ENCODE measurements at places on chromosomes 7 and 10. TPM values are rescaled to one million over a fixed set of nuclear protein-coding genes. Genes with fewer than 3 reads are reported as not detected.

- DNase-seq = no peak
Measured at GRCh38 chr7:36972140-36972518, 247.8 kb upstream of the AOAH start.

- DNase-seq = peak; percentile 86
Measured at GRCh38 chr7:47327698-47328391, 254.1 kb downstream of the TNS3 start.

DNA sequence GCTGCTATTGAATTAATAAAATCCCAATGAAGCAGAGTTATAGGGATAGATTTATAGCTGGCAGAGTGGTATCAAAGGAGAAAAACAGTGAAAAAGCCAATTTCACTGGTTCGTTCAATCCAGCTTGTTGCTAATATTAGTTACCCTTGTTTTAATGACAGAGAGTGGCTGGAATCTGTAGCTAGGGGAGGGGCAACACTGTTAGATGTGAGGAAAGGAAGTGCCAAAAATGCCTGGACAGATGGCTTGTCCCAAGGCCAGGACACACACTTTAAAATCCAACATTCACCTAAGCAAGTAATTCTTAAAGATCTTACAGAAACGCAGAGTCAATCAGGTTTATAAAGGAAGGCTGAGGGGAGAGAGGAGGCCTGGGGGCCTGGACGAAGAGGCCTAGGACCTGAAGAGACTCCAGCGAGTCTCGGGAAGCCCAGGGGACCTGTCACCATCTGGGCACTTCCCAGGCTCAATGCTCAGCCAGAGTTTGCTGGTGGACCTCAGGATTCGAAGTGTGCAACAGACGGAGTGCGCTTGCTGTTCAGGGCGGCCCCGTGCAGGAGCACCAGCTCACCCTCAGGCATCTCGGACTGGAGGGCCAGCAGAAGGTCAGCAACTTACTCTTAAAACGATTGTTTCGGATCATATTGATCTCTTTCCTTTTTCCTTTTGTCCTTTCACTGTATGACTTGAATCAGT lies 36.7 kb downstream of the TMEM248 start:
- no peak for DNase-seq

Gene SLC18A2
- total RNA-seq = not detected

Gene ZKSCAN1
- 13.4 TPM for total RNA-seq

- no peak for DNase-seq
Measured at GRCh38 chr10:13483073-13483472, 45.7 kb downstream of the BEND7 start.

GRCh38 chr10:5466451-5467206 lies 32.7 kb downstream of the CALML5 start:
- peak; percentile 31 for DNase-seq

DNA sequence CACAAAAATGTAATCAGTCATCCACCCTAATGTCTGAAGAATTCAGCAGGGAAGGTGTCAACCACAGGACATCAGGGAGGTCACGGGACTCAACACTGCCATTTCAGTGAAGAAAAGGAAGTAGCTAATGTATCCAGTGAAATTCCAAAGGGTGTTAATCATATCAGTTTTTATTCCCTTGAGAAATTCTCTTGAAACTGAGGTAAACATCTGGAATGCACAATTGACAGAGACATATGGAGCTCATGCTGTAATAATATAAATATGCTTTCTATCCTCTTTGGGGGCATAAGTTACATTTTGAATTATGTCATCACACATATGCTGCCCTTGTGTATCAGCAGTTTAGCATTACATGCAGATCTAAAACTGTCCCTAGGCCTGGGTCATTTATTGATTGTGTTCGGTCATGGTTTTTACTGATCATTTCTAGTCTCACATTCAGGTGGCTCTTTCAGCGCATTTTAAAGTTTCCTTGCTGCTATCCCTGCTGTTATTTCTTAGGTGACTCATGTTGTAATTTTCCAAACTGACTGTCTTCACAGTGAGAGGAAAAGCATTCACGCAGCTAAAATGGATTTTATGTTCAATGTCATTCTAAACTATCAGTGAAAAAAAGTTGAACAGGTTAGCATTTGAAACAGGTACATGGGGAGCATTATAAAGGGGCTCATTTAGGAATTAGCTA lies 273.9 kb downstream of the TSPAN12 start:
- peak; percentile 89 for DNase-seq

Gene AGR3
- not detected for total RNA-seq

Gene NAT16
- not detected for total RNA-seq

DNA sequence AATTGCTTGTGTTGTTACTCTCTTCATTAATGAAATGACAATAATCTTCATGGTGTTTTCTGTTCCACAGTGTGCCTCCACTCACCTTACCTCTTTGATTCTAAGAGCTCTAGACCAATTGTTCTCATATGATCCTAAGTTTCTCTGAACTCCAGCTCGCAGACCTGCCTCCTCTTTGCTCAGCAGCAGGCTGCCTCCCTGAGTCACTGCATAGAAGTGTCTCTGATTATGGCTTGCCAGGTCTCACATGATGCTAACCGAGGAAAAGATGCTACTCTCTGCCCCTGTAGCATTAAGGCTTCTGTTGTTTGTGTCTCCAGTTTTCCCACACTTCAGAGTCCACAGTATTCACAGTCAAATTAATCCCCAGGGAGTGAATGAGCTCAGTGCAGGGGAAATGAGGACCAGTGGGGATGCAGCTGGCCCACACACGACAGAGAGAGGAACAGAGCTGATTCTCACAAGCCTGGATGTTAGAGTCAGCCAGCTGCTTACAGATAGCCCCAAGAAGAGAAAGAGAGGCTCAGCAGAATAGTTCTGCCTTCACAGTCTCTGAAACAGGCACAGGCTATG lies 145.9 kb upstream of the EGR2 start:
- no peak for DNase-seq

- DNase-seq = peak; percentile 2
Measured at GRCh38 chr7:117731455-117731854, 141.8 kb downstream of the CTTNBP2 start.

DNA sequence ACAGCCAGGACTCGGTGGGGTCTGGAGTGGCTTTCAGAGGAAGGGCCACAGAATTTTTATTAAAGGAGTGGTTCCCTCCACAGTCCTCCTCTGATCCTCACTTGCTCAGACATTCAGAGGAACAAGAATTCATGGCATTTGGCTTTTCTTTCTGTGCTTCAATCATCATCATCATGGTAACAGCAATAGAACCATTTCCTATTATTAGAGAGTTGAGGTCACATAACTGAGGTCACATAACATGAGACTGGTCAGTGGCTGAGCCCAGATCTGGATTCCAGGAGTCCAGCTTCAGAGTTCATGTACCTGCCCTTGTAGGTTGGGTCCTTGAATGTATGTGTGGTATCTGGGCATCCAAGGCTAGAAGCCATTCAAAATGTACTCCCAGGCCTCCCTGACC lies 177.3 kb upstream of the GRB10 start:
- no peak for DNase-seq

Gene ANKRD1
- total RNA-seq = 75.3 TPM

DNA sequence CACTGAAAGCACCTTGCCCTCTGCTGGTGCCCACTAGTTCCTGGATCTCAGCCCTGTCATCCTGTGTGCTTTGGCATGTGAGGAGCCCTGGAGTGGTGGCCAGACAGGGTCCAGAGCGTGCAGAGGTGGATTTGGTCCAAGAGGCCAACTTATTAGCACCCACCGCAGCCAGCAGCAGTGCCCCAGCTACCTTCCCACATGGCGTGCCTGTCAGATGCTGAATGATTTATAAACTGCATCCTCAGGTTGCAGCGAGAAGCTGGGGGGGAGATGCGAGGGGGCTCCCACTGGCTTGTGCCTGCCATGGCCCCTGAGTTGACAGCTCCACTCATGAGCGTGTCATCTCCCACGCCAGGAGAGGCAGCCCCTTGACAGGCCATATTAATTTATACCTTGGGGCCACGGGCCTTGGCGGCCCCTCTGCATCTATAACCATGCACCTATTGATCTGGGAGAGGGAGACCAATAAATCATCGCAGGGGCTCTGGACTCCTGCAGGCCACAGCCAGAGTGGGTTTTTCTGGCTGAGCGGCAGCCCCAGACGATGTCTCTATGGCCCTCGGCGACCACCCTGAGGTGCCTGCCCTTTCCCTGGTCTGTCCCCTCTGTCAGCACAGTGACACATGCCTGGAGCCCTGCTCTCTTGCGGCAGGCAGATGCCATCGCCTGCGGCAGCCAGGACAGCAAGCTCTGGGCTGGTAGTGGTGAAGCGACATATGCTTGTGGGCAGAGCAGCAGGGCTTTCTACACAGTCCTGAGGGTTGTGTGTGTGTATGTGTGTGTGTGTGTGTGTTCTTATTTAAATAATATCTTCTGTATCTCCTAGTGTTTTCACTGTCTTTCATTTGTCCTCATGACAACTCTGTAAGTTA lies 120.8 kb downstream of the CDH23 start:
- DNase-seq = no peak

Gene NXPH1
- not detected for total RNA-seq

GRCh38 chr10:17033529-17034260 lies 95.9 kb downstream of the CUBN start:
- no peak for DNase-seq

DNA sequence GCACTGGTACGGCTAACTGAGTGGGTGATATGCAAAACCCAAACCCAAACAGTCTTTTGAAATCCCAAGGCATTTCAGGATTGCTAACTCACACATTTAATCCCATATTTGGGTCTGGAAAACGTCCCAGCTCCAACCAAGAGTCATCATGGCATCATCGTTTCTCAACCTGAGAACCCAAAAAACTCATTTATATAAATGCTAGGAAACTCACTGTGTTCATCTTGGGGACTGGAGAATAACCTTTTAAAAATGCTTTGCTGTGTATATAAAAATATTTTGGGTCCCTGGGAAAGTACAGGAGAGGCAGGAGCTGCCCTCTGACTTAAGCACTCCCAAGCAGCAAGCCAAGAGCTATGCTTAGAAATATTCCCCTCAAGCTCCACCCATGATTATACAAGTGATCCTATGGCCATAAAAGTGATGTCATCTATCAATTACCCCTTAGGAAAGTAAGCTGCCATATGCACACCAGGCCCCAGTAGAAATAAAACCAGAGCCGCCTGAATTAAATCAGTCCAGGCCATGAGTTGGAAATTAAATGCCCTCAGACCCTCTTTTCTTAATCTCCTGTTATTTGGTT lies 352.1 kb downstream of the FRMD4A start:
- DNase-seq = peak; percentile 73

GRCh38 chr7:141792526-141792925 lies 2.5 kb downstream of the TAS2R5 start:
- DNase-seq = no peak

DNA sequence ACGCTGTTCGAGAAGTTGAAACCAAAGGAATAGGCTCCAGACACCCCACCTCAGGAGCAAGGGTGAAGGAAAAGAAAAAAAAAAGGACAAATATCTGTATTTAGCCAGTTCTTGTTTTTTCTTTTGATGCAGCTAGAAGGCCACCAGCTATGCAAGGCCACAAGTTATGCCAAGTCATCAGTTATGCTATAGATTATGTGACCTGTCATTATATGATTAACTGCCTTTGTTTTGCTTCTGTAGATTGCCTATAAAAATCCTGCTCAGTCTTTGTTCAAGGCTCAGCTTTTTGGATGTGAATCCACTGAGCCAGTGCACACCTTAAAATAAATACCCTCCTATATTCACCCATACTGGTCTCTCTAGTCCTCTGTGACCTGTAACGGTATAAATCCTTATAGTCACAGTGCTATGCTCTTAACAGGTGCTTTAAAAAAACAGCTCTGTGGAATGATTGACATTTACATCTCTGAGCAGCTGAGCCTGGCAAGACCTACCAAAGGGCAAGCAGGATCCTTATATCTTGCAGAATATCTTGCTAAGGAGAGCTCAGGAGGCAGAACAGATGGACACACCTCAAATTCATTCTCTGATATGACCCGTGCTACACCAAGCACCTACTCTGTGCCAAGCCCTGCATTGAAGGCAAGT lies 20.4 kb downstream of the MAT1A start:
- no peak for DNase-seq

GRCh38 chr10:14779001-14779651 lies 4.4 kb upstream of the FAM107B start:
- no peak for DNase-seq

DNA sequence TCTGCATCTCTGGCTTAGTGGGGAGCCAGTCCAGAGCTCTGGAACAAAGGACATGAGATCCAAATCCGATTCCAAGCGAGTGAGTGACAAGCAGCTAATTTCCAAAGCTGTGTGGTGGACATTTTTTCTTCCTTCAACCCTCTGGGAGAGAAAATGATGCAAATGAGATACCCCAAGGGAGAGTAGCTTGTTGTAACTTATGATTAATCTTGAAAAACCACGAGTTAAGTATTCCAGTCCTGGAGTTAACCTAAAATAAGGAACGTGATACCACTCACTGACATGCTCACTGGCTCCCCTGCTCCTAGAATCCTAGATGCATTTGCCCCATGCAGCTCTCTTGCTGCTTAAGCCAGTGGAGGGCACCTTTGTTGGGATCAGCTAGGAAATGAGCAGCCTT lies 116.0 kb upstream of the HABP2 start:
- no peak for DNase-seq

Gene NODAL
- total RNA-seq = 0.37 TPM

Gene HABP2
- not detected for total RNA-seq

GRCh38 chr7:8871716-8872115 lies 438.3 kb downstream of the NXPH1 start:
- no peak for DNase-seq

Gene CH25H
- not detected for total RNA-seq

GRCh38 chr10:62253704-62254103 lies 14.9 kb downstream of the RTKN2 start:
- no peak for DNase-seq

DNA sequence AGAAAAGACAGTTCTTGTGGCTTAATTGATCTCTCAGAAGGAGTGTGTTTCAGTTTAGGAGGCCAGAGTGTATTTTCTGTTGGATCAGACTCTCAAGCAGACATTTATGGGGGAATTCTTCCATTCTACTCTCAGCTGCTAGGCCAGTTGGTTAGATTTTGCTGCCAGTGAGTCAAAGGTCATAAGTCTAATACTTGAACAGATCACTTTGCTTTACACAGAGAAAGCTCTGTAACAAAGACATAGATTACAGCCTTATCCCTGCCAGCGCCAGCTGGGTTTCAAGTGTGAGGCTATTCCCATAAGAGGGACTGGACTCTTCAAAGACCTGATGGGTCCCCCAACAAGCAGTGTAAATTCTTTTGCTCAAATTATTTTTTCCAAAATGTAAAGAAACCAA lies 145.6 kb upstream of the SEMA3C start:
- DNase-seq = no peak

GRCh38 chr7:124764051-124764846 lies 1.3 kb downstream of the GPR37 start:
- no peak for DNase-seq

Gene NPY
- total RNA-seq = not detected

DNA sequence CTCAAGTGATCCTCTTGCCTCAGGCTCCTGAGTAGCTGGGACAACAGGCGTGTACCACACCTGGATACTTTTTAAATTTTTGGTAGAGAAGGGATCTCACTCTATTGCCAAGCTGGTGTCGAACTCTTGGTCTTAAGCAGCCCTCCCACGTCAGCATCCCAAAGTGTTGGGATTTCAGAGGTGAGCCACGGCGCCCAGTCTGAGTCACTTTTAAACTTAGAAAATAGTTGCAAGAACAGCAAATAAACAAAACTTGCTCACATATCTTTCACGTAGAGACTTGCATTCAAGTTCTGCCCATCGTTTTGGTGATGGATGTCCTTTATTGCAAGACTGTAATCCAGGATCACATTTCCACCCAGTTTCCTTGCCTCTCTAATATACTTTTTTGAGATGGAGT lies 16.6 kb downstream of the GTF2I start:
- no peak for DNase-seq

Gene CCL24
- total RNA-seq = not detected

Gene TMEM176B
- total RNA-seq = 0.07 TPM

Gene HKDC1
- total RNA-seq = 0.30 TPM

Gene C10orf62
- not detected for total RNA-seq

- no peak for DNase-seq
Measured at GRCh38 chr7:12322284-12322902, 81.3 kb downstream of the VWDE start.

Data from HT1080 (cell line).